ENCODE measurements at places on chromosomes 12 and 14.

DNA sequence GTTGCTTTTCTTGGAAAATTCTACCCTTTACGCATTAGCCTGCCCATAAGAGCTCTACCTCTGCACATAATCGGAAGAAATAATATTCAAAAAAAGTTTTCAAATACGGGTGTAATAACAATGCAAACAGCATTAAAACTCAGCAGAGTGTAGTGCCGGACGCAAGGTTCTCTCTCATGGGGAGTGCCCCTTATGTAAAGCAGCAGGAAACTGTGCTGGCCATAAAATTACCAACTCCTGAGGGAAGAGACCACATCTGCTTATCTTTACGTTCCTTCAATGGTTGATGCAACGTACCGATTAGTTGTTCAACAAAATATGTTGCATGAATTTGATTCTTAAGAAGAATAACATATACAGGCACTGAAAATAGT is 118.7 kb upstream of the TMCC3 start:
- no peak for DNase-seq

GRCh38 chr12:59396519-59396918 is 199.3 kb upstream of the SLC16A7 start:
- no peak for DNase-seq

DNA sequence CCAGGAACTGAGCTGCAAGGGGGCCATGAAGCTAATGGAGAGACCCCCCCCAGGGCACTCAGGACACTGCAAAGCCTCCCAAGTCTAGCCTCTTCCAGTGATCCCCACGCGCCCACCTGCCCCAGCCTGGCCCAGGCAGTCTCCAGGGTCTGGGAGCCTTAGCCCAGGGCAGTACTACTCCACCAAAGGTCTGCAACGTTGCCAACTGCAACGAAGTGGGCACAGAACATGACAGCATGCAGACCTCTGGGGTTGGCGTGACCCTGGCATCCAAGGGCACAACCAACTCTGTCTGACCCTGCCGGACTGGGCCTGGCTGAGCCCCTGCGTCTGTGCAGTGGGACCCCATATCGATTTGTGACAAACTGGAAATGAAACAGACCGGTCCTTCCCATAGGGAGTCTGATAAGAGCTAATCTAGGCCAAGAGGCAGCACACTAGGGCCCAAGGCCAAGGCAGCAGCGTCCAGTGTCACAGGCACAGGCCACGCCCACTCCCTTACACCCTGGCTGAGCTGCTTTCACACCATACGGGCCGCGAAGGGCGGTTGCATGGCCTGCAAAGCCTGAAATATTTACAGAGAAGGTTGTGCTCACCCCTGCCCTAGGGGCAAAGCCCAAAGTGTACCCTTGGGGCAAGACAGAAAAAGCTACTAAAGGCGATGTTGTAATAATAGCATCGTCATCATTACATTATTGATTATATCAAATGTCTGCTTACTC is 76.7 kb downstream of the NCOR2 start:
- no peak for DNase-seq

GRCh38 chr12:19234981-19235871 is 105.7 kb downstream of the PLEKHA5 start:
- DNase-seq = no peak

DNA sequence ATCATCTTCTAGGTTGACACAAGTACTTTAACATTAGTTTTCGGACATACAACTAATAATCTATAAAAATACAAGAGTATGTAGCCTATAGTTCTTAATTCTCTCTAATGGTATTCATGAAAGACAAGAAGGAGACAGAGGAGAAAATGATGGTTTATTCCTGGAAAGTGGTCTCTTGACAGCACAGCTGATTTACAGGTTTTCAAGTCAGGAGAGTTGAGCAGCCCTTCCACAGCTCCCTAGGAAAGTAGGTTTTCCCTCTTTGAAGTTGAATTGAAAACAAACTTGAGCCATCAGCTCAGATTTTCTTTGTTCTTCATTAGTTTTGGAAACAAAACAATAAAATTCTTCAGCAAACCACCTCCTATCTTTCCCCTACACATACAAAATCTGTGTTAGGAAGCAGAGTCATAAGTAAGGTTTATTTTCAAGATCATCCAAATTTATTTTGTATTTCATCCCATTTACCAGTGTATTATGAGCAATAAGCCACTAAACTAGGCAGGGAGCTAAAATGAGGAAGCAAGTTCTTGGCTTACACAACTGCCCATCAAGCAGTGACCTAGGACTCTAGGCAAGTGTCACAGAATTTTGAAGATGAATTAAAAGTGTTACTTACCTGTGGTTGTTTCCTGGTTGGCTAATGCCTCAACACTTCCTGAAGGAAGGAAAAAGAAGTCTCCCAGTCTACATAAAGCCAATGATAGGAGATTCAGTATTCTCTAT is 357.0 kb downstream of the BCAT1 start:
- DNase-seq = no peak

GRCh38 chr14:89509891-89510290 is 92.9 kb upstream of the FOXN3 start:
- DNase-seq = no peak

GRCh38 chr12:131818821-131819585 is 9.2 kb upstream of the MMP17 start:
- DNase-seq = no peak

DNA sequence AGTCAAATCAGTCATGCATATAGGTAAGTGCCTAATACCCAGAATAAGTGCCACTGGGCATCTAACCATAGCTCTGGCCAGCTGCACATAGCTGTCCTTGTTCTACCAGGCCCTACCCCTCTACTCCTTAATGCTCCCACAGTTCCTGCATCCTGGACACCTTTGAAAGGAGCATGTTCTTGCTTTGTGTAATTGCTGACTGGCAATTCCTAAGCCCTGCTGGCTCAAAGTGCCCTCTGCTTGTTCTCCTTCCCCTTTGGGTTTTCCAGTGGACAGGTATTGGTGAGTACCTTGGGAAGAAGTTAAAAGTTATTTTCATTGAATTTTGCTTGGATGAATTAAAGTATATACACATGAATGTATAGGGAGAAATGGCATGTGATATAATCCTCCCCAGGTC is 516.4 kb downstream of the ETNK1 start:
- DNase-seq = no peak

DNA sequence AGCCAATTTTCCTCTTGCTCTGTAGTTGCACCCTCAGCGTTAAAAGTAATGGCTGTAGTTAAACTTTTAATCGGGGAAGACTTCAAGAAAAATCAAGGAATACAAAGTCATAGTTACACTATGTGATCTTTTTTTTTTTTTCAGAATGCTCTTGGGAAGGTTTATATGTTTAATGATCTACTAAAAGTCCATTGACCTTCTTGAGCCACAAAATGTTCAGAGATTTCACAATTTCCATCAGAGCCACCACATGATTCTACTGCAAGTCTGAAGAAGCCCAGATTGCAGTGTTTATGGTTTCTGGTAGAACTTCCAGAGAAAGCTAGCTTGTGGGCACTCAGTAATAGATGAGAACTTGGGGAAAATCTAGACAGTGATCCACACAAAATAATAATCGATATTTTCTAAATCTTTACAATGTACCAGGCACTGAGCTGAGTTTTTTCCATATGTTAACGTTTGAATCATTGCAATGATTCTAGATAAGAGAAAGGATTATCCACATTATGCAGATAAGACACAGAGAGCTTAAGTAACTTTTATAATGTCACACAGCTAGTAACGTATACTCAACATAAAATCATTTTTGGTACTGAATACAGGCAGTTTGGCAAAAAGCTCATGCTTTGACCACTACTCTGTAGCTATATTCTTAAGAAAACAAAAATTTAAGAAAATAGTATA is 38.3 kb downstream of the GYS2 start:
- DNase-seq = no peak

GRCh38 chr14:42420071-42420470 is 813.4 kb downstream of the LRFN5 start:
- no peak for DNase-seq

GRCh38 chr12:42810006-42810405 is 220.5 kb upstream of the PRICKLE1 start:
- DNase-seq = no peak

- peak; percentile 88 for DNase-seq
Measured at GRCh38 chr12:120237360-120238171, 28.0 kb downstream of the PXN start.

DNA sequence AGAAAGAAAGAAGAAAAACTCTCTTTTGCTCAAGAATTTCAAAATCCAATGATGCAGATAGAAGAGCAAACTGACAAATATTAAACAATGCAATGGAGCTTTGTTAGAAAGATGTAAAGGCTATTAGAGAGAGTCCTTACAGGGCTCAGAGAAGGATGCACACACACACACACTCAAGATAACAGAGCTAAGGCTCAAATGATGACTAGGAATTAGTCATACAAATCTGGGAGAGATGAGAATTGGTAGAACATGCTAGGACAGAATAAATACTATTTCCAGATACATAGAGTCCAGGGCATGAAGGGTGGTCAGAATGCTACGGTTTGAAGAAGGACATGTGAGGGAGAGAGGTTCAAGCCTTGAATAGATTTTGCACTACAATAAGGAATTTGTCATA is 650.1 kb upstream of the MDGA2 start:
- no peak for DNase-seq

DNA sequence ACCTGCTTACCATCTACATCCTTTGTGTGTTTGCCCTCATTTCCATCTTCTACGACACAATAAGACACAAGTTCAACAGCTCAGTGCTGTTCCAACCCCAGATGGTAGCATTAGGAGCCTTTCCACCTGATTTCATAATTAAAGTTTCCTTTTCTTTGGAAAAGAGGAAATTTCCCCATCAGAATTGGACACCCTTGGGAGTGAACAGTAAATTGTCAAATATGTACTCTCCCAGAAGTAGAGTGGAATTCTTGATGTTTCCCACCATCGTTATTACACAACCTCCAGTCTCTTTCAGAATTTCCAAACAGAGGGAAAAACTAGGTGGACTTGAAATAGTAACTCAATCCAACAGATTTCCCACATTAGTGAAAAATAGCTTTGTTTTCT is 337.6 kb upstream of the OR4E1 start:
- no peak for DNase-seq

DNA sequence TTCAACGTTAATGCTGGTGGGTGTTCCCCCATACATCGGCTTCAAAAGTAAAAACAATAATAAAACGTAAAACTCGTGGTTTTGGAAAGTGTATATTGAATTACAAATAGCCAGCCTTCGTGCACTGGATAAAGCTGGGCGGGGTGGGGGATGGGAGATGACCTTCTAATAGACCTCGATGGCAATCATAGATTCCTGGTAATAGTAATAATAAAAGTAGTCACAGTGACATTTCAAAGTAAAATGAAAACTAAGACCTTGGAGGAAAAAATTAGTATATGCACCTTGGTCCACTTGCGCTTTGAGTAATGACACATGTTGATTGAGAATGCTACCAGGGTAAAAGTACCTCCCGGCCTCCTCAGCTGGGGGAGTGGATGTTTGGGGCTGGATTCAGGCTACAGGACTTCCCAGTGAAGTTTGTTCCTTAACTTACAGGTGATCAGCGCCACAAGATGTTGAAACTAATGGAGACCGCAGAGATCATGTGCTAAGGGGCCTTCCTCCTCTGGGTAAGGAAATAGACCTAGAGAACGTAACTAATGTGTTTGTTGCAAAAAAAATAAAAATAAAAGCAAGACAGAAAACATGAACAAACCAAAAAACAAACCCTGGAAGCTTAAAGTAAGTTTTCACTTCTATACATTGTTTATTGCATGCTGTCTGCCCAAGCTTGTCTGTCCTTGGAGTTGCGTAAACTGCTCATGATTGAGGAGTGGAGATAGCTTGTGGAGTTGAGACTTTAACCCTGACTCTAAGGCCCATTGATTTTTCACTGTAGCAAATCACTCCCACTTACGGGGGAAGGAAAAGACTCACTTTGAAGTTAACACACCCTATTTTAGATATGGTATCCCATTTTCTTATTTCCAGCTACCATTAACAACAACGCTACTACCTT is 907 bp upstream of the LRIG3 start:
- no peak for DNase-seq

DNA sequence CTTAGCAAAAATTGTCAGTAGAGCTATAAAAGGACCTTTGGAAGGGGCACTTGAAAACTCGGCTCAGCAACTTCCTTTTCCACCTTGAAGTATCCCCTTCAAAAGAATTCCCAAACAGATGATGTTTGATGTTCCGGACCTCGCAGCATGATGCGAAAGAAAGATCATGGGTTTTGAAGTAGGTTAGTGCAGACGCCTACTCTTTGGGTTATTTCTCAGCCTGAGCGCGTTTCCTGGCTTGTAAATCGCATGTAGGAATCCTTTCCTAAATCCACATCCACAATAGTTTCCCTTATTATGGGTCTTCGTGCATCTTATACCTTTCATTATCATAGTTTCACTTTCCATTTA is 584 bp upstream of the NEDD1 start:
- DNase-seq = no peak

DNA sequence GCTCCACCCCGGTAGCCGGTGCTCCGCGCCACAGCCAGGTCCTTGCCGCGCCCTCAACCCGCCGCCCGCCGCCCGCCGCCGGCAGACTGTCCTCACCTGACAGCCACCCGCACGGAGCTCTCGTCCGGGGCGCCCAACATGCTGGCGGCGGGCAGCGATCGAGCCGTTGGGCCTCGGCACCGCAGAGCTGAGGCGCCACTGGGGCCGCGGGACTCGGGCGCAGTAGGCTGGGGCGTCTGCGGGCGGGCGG is 164 bp downstream of the KIF21A start:
- no peak for DNase-seq

- no peak for DNase-seq
Measured at GRCh38 chr12:29039013-29039412, 110.1 kb upstream of the FAR2 start.

DNA sequence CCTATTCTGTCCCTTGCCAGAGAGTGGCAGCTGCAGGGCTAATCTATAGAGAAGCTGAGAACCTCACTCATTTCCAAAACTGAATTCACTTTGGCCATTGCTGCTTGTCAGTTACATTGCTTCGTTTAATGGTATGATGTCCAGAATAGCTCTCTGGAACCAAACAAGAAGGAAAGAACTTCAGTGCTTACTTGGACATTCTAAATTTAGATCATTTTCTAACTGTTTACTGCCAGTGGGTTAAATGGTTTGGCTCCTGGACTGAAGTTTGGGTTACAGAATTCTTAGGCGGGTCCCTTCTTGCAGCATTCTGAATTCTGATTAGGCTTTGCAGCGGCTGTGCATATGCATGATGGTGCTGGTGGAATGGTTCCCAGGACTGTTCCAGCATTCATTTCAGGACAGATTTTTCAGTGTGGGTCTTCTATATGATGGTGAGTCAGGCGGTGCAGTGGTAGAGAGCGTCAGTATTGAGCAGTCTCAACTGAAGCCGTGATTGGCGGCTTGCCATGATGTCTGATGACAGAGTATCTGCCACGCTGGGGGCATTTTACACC is 148.7 kb downstream of the DYRK2 start:
- DNase-seq = peak; percentile 7

DNA sequence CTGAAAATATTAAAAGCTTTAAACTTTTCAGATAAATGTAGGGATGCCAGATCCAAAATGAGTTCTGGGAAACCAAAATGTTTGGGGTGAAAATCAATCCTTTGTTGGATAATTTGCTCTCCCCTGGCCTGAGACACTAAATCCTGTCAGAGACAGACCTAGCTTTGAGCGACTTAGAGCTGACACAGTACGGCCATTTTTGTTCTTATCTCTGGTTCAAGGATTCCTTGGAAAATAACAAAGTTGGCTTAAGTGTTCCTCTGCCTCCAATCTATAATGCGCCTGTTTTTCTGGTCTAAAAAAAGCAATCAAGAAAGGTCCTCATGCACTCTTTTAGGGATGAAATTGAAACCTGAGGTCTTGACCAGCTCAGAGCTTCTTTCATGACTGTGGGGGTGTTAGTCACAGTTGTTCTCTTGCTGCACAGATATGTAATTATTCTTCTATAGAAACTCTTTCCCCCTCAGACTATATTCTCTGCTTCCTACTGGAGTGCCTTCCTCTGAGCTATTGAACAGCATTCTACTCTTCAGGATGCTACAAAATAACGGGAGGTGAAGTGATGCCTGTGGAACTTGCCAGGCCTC is 52.3 kb upstream of the EGLN3 start:
- DNase-seq = no peak

All from DMS 273 treated with DMSO at 0.1 percent for 48 hours (cell line).